ENCODE measurements at places on chromosomes 1 and 21.

GRCh38 chr21:43352568-43353281, 74.2 kb downstream of the SIK1 start:
- DNase-seq: no peak

GRCh38 chr1:55689800-55690199, 474.6 kb upstream of the USP24 start:
- no peak for DNase-seq

DNA sequence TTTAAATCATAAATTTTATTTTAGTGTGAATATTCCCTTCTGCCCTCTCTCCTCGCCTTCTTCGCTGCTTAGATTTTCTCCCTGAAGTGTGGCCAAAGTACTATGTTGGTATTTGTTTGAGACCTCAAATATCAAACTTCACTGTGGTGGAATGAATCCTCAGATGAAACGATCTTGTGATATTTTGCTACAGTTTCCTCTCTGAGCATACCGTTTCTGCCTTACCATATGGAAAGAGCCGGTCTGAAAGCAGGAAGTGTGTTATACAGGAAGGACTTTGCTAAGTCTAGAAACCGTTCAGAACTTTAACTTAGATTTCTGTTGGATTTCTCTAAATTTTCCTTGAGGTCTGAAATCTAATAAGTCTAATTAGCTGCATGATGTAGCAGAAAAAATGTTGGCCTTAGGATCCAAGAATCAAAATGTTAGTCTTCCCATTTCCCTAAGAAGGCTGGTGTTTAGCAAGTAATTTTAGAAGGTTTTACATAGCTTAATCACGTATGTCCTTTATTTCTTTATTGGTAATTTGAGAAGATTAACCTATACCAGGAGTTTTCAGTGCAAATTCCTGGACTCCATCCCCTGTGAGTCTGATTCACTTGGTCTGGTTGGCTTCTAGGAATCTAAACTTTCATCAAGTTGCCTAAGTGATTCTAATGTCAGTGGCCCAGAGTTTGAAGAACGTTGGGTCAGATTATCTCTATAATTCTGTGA, 30.7 kb downstream of the SDCCAG8 start:
- DNase-seq: no peak

DNA sequence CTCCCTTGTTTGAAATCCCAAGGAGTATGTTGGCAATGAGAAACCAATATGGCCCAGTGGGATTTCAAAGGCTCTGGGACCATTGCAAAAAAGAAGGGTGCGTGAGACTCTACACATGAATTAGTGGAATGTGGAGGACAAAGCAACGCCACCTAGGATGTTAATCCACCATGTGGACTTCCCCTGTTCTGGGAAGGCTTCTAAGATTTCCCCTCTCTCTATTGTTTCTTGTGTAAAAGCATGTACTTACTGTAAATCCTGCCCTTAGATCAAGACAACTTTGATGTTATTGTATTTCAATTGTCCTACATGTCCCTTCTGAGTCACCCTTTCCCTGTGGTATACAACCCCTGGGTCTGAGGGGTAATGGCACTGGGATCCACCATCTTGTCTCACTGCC, 4.7 kb upstream of the ACADM start:
- no peak for DNase-seq

GRCh38 chr1:157932069-157932468, 61.4 kb upstream of the KIRREL1 start:
- no peak for DNase-seq

GRCh38 chr1:6948861-6949260, 163.6 kb downstream of the CAMTA1 start:
- no peak for DNase-seq

DNA sequence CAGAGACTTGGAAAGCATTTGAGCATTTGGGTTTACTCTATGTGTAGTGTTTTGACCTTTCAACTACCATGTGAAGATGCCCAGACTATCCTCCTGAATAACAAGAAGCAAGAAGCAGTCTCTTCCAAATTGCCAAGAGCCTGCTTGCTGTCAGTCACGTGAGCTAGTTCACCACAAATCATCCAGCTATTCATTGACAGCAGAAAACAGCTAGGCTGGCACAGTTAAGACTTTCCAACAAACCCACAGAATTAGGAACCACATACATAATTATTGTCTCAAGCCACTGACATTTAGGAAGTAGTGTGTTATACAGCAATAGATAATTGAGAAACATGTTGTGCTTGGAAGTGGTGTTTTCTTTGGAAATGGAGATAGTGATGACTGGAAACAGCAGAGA, 1652.0 kb downstream of the NCAM2 start:
- no peak for DNase-seq

DNA sequence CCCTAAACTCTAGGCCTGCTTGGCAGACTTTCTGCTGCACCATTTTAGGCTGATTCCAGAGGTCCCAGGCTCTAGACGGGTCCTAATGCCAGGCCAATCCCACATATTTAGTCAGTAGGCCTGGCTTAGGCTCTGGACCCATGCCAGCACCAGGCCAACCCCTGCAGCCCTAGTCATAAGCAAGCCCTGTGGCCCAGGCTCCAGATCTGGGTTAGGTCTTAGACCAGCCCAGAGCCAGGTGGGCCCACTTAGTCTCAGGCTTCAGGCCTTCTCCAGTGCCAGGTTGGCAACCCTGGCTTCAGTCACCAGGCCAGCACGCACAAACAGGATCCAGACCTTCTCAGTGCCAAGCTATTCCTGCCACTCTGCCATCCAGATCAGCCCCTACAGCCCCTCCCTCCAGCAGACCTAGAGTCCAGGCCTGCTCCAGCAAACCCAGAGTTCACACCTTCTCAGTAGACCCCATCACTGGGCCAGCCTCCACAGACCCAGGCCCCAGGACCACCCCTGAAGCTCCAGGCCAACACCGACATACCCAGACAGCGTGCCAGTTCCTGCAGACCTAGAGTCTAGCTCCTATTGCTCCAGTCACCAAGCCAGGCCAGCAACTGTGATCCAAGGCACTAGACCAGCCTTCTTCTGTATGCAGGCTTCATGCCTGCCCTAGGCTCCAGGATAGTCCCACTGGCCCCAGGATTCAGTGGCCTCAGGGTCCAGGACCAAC, 467.6 kb downstream of the RWDD3 start:
- DNase-seq: no peak

DNA sequence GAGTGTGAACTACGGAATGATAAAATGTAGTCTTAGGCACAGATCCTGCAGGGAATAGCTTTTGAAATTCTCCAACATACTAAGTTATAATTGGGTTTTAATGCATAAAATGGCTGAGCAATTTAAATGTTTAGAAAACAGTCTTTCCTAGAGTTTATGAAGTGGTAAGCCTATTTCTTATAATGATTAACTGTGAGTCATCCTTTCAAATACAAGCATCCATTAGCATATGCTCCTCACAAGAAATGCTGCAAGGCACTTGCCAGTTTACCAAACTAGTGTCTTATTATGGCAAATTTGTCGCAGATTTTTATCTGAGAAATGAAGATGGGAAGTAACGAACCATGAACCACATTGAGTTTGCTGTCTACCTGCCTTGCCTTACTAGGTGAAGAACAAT, 101.3 kb upstream of the ESRRG start:
- DNase-seq: no peak

DNA sequence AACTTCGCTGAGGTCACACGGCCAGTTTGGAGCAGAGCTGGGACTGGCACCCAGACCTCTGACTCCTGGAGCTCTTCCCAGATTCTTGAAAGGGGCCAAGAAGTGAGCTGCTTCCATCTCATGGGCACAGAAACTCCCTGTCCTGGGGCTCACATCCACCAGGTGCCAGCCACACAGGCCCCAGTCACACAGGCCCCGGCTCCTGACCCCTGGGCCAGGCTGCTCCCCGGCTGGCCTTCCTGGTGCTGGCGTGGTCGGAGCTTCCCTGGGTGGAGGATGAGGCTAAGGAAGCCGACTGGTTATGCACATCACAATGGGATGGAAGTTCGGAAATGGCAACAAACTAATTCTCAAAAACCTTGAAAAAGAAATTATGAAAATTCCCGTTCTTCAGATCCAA, 3.0 kb upstream of the GABRD start:
- no peak for DNase-seq

DNA sequence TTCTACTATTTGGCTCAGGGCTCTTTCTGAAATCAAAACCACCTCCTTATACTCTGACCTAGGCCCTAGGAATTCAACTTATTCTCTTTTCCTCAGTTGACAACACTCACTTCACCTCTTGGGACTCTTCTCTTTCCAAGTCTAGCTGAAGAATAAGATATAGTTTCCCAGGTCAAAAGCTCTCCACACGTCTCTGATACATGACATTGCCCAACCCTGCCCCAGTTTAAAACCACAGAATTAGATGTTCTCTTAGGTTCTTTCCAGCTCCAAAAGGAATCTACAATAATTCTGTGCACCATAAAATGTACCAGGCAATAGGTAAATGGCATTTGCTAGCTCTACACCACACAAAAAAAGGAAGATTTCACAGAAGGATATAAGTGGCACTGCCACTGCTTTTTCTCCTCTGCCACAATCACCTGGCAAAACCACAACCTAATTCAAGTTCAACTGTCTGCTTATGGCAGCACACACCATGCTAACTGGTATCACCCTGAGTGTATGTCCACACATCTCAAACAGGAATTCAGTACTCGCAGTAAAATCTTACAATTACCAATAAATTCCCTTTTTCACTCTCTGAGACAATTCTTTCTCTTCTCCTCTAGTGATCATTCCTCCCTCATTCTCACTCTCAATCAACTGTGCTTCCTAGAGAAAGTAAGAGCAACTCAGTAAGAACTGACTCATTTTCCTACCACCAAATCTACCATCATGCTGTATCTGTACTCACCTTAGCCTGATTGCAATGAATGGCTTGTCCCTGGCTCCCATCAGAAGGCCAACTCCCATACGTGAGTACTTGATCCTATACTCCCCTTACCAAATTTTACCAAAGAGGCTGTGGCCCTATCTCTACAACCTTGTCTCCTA, 27.3 kb downstream of the ZBTB8OS start:
- DNase-seq: no peak

GRCh38 chr1:192952646-192953045, 106.5 kb downstream of the UCHL5 start:
- no peak for DNase-seq

GRCh38 chr21:21137986-21138385, 139.8 kb downstream of the NCAM2 start:
- DNase-seq: no peak

GRCh38 chr1:88462096-88462487, 222.0 kb upstream of the PKN2 start:
- DNase-seq: no peak

DNA sequence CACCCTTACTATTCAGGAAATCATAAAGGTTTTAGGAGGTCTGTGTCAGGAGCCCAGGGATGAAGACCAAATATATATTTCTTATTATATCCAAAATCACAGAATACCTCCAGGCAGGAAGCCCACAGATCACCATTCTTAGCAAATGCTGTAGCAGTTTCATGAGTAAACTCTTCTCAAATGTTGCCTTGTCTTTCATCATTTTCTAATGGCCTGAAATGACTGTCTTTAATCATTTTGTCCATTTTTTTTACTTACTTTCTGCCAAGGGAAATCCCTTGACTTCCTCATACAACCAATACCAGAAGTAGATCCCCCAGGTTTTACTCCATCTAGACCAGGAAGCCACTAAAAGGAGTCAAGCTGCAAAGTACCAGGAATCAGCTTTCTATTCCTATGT, 32.4 kb downstream of the PSMG1 start:
- DNase-seq: no peak

DNA sequence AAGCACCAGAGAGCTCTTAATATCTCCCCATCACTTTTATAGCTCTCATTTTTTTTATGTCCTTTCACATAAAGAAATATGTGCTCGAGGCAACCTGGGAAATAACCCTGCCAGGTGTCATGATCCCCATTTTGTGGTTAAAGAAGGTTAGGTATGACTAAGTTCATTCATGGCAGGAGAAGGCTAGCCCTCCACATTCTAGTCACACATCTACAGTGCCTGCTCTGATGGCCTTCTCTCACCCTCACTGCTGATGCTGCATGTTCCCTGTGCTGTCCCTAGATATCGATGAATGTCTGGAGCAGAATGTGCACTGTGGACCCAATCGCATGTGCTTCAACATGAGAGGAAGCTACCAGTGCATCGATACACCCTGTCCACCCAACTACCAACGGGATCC, 187.5 kb downstream of the TPR start:
- DNase-seq: no peak

DNA sequence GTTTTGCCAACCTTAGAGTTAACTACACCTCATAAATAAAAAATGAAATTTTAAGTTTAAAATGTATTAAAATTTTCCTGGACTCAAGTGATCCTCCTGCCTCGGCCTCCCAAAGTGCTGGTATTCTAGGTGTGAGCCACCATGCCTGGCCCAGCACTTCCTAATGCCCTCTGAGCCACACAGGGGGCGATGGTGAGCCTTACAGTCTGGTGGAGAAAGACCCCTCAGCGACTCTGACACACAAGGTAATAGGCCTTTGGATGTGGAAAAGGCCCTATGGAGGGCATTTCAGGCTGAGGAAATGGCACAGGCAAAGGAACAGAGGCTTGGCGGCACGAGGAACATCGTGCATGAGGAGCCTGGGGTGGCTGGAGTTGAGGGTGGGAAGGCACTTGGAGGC, 6.7 kb downstream of the CITED4 start:
- no peak for DNase-seq

- DNase-seq: no peak
Observed at GRCh38 chr1:109392037-109392787, 5.5 kb downstream of the SORT1 start.

DNA sequence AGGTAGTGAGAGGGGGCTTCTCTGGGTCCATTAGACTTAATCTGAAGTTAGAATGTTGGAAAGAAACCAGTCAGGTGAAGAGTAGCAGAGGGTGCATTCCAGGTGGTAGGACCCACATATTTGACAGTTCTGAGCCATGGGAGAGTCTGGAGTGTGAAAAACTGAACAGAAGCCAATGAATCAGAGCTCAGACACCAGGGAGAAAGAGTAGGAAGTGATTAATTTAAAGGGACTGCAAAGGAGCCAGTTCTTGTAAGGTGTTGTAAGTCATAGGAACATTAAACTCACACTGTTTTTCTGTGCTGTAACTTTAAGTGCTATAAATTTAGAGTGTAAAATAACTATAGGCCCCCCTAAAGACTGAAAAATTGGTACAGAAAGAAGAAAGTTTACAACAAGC, 5.9 kb upstream of the DHX9 start:
- no peak for DNase-seq

DNA sequence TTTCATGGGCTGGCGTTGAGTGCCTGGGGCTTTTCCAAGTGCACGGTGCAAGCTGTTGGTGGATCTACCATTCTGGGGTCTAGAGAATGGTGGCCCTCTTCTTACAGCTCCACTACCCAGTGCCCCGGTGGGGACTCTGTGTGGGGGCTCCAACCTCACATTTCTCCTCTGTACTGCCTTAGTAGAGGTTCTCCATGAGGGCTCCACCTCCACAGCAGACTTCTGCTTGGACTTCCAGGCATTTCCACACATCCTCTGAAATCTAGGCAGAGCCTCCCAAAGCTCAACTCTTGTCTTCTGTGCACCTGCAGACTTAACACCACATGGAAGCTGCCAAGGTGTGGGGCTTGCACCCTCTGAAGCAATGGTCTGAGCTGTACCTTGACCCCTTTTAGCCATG, 82.1 kb downstream of the CCDC18 start:
- DNase-seq: no peak

- no peak for DNase-seq
Observed at GRCh38 chr1:193060938-193061337, 1.5 kb downstream of the RO60 start.

- DNase-seq: no peak
Observed at GRCh38 chr1:10835822-10836421, 39.5 kb upstream of the CASZ1 start.

All from stimulated activated CD4-positive, alpha-beta T cell treated with anti-CD3 and anti-CD28 coated beads, Interleukin-4, amount 100 ng/mL, for 4 hours (primary cell).